Hematopoietic multipotent progenitor cell treated with erythropoietin and hydrocortisone succinate and interleukin-3 and kit ligand, for 15 days (in vitro differentiated cells): ENCODE measurements at places on chromosomes 13 and 19.

- DNase-seq = no peak
These were observed 16.5 kb downstream of the NFIX start for GRCh38 chr19:13011653-13012389.

- DNase-seq = no peak
These were observed 175.8 kb downstream of the DCT start for GRCh38 chr13:94303644-94304174.

GRCh38 chr19:4518345-4519171, at the start of gene PLIN4:
Gene PLIN4, minus strand, starts transcription at chr19:4518486. Its CDS starts 214 bp downstream, at chr19:4518272.
- DNase-seq = no peak

DNA sequence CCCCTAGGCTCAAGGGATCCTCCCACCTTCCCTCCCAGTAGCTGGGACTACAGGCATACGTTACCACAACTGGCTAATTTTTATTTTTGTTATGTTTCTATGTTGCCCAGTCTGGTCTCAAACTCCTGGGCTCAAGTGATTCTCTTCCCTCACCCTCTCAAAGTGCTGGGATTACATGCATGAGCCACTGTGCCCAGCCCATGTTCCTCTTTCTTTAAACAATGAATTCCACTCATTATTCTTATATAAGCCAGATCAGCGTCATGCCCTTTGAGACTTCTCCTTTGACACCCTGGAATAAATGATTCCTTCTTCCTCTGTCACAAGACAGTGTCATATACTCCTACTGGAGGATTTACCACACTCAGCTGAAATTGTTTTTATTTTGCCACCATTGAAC, 519.9 kb upstream of the SPRY2 start:
- no peak for DNase-seq

GRCh38 chr19:29370276-29370675, 155.5 kb upstream of the VSTM2B start:
- no peak for DNase-seq
